Calu3 (cell line): ENCODE measurements at places on chromosomes 2 and 18. TPM values are rescaled to one million over a fixed set of nuclear protein-coding genes. Genes with fewer than 3 reads are reported as not detected.

Gene PKDCC
- total RNA-seq: 11.3 and 12.5 TPM in 2 replicates

Gene TSGA10
- total RNA-seq: 14.2 and 16.1 TPM in 2 replicates

Gene PHOSPHO2
- 9.9 and 12.7 TPM in 2 replicates for total RNA-seq

Gene APLF
- total RNA-seq: 4.2 and 4.5 TPM in 2 replicates

Gene HOXD12
- total RNA-seq: not detected in 2 replicates

Gene VWC2L
- total RNA-seq: not detected in 2 replicates

Gene RAPGEF4
- 0.37 and 1.8 TPM in 2 replicates for total RNA-seq

Gene SH3RF3
- 0.17 and 0.29 TPM in 2 replicates for total RNA-seq

Gene TMEM214
- total RNA-seq: 75.9 and 79.6 TPM in 2 replicates

Gene SLC4A3
- total RNA-seq: 14.9 and 20.2 TPM in 2 replicates

Gene WNT6
- total RNA-seq: not detected in 2 replicates

Gene STEAP3
- 28.3 and 30.5 TPM in 2 replicates for total RNA-seq

Gene MEX3C
- total RNA-seq: 71.5 and 86.9 TPM in 2 replicates

Gene TCF7L1
- total RNA-seq: 2.9 and 3.0 TPM in 2 replicates
